ENCODE measurements at places on chromosomes 7 and 10.

DNA sequence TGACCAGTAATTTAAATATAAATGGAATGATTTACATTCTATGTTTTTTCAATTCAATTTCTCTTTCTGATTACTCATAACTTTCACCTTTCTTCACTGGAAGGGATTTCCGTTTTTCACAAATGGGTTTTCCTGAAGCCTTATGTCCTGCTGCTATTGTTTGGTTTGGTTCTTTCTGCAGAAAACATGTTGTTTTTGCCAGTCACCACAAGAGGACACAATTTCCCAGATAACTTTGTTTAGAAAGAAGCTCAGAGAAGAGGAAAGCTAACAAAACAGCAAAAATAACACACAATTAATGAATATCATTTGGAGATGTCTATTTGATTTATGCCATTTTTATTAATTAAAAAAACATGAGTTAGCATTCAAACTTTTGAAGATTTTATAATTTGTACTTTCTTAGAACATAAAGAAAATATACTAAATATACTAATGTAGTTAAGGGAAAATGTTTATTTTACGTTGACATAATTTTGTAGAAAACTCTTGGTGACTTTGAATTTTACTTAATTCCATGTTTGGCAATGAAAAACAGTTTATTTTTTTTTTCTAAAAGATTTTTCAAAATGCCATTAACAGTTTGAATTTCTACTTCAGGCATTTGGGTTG, 4.6 kb upstream of the TWIST1 start:
- peak; percentile 21 for DNase-seq

- no peak for DNase-seq
Observed at GRCh38 chr7:69295977-69296376, 302.3 kb upstream of the AUTS2 start.

GRCh38 chr10:76491216-76491615, 1059.8 kb downstream of the LRMDA start:
- DNase-seq, result no peak

GRCh38 chr10:77637532-77638320, at the start of gene KCNMA1:
Gene KCNMA1, minus strand, starts transcription at chr10:77637808.
- peak; percentile 28 for DNase-seq

GRCh38 chr7:145169908-145170307, 334.1 kb upstream of the TPK1 start:
- DNase-seq, result no peak
